CD4-positive, alpha-beta T cell treated with Interleukin-1 beta for 1 hour (primary cell): ENCODE measurements at places on chromosomes 12 and 14.

DNA sequence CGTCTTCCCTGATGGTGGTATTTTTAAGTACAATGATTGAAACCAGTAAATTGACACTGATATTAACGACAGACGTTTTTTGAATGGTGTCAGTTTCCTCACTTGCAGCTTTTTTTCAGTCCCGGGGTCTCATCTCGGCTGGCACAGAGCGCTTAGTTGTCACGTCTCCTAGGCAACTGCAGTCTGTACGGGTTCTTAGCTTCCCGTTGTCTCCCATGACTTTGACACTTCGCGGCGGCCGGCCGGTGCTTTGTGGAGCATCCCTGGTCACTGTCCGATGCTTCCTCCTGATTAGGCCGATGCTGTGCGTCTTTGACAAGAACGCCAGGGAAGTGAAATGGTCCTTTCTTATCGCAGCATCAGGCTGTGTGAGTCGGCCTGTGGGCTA, 67.4 kb downstream of the ADGRD1 start:
- DNase-seq = no peak

DNA sequence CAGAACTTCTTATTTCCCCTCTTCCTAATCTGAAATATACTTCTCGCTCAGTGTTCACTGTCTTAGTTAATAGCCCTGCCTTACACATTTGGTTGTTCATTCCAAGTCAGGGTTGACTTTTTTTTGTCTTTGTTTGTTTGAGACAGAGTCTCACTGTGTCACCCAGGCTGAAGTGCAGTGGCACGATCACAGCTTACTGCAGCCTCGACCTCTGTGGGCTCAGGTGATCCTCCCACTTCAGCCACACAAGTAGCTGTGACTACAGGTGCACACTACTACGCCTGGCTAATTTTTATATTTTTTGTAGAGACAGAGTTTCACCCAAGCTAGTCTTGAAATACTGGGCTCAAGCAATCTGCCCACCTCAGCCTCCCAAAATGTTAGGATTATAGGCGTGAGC, 42.3 kb upstream of the PRPF39 start:
- DNase-seq = no peak

GRCh38 chr12:100156731-100157426, 14.2 kb upstream of the BLTP3B start:
- DNase-seq = no peak

- no peak for DNase-seq
Observed at GRCh38 chr14:64303471-64303917, 9.3 kb upstream of the ESR2 start.

DNA sequence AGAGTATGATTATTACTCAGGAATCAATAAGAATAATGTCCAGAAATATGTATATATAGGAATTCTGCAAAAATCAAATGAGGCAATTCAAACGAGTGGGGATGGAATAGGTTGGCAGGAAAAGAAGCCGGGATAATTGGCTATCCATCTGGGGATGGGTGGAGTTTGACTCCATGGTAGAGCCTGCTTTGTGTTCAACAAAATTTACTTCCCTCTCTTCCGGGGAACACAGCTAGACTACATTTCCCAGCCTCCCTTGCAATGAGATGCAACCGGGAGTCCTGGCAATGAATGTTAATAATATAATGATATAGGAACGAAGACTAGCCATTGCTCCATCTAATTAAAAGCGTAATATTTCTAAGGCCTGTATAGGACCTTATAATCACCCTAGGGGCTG, 146.6 kb downstream of the EFCAB11 start:
- DNase-seq = no peak

GRCh38 chr12:130826151-130826801, 12.8 kb downstream of the STX2 start:
- peak; percentile 72 for DNase-seq

DNA sequence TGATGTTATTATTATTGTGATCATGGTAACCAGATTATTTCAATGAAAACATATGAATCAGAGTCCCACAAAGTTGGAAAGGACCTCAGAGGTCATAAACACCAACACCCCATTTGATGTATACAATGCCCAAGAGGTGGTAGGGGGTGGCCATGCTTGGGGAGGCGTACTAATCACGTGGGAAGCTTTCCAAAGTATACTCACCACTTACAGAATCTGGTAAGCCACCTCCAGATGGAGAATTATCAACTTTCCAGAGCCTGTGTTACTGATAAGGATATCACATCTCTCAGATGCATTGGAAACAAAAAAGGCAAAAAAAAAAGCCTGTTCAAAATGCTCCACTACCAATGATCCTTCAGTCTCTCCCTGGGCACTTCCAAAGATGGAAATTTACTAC, 8.4 kb downstream of the DAD1 start:
- no peak for DNase-seq

DNA sequence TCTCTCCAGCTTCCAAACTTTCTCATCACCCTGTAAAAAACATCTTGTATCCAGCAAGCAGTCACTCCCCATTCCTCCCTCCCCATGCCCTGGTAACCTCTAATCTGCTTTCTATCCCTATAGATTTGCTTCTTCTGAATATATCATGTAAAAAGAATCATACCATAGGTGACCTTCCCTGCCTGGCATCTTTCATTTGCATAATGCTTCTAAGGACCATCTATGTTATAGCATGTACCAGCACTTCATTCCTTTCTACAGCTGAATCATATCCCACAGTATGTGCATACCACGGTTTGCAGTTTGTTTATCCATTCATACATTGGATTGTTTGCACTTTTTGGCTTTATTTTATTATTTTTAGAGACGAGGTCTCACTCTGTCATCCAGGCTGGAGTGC, 22.9 kb upstream of the VPS37B start:
- DNase-seq = no peak

DNA sequence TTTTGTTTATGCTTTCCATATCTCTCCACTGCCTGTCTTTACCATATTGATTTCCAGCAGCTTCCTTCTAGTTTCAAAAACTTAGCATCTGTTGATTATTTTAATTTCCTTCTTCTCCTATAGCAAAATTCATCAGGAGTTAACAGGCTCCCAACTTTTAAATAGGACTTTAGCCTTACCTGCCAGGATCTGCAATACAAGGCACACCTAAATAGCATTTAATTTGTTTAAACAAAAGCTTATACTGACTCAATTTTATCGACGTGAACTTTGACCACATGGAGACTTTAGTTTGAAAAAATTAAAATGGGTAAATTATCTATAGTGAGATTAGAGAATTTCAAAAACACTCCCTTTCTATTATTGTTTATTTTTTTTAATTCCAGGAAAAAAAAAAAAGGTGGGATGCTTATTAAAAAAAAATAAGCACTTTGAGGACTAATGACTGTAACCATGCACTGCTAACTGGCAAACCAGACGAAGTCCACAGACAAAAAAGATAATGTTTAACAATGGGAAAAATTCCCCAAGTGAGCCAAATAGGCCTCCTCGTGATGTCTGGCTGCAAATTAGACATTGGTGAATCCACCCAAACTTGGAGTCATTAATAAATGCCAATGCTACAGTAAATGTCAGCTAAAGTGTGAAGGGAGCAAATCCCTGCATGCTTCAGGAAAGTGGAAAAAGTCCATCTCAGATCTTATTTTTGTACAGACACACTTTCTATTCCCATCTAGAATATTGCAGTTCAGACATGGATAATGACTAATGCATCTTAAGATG, 40.7 kb downstream of the RMST start:
- no peak for DNase-seq

- no peak for DNase-seq
Observed at GRCh38 chr12:128445415-128446127, 178.6 kb downstream of the TMEM132C start.

- DNase-seq = no peak
Observed at GRCh38 chr12:43638806-43639205, 86.8 kb upstream of the ADAMTS20 start.

DNA sequence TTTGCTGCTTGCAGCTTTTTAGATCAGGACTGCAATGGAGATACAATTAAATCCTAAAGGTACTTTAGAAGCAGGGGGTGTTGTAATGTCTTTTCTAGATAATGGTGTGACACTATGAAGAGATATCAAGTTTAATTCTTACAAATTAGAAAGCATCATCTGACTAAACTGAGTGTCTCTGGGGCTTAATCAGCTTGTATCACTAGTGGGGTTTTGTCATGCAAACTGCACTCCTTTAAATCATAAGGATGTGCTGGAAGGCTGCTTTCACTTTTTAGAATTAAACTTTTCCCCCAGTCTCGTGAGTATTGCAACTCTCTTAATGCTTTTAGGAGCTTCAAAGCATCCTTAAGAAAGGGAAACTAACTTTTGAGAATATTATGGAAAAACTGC, 218.6 kb downstream of the ESR2 start:
- no peak for DNase-seq

GRCh38 chr14:59634617-59635016, 58.0 kb upstream of the CCDC175 start:
- DNase-seq = no peak

- no peak for DNase-seq
Observed at GRCh38 chr14:90781876-90782275, 34.4 kb downstream of the TTC7B start.

- peak; percentile 17 for DNase-seq
Observed at GRCh38 chr12:101803978-101804377, 26.8 kb downstream of the GNPTAB start.

DNA sequence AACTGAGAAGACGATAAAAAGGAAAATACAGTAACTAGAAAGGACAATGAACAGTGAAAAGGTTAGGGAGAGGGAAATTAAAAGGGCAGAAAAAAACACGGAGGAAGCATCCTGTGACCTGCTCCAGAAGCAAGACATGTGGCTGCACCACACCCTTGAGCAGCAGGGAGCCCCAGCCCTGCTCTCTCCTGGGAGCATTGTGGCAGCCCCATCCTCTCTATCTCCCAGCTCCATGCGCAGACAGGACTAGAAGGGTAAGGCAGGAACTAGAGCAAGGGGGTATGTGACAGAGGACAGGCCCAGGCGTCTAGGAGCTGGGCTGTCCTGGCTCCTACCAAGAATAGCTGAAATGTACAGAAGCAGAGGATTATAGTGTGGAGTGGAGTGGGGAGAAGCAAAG, 38.6 kb upstream of the SMUG1 start:
- no peak for DNase-seq

GRCh38 chr12:131617596-131618302, 93.1 kb upstream of the SFSWAP start:
- DNase-seq = no peak

GRCh38 chr12:43896496-43896895, 60.6 kb downstream of the TMEM117 start:
- no peak for DNase-seq

GRCh38 chr14:33657476-33657875, 293.4 kb downstream of the EGLN3 start:
- DNase-seq = no peak

DNA sequence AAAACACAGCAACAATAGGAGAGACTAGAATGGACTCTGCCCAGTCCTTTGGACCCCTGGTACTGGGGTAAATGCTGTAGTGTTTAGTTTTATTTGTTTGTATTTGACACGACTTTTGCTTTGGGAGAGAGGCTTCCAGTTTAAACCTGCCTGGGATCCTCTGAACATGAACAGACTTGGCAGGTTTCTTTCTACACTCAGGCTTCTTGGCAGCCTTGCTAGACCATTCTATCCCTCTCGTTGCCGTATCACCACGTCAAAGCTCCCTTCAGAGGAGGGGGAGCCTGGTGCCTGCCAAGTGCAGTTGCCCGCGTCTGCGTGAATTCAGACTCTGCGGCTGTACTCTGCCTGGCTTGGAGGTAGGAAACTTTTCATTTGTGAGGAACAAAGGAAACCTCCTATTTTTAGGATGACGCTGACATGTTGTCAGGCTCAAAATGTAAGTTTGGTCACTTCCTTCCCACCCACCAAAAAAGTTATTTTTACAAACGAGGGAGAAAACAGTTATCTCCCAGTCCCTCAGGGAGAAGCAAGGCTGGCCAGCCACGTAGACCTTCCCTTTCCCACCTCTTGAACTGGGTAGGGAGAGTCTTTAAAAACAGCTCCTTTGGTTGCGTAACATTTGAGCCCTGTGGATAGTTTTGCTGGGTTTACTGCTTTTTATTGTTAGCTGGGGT, 25.9 kb downstream of the CD9 start:
- no peak for DNase-seq

DNA sequence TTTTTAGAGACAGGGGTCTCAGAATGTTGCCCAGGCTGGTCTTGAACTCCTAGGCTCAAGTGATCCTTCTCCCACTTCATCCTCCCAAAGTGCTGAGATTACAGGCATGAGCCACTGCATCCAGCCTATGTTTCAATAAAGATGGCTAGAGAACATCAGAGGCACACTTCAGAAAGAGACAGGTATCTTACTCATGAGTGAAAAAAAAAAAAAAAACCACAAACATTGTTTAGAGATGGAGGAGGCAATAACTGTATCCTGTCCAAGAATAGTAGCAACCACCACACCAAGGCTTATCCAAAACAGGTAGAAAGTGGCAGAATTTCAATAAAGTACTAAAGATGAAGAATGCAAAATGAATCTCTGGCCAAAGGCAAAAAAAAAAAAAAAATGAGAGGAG, 30.3 kb downstream of the EEA1 start:
- DNase-seq = no peak

DNA sequence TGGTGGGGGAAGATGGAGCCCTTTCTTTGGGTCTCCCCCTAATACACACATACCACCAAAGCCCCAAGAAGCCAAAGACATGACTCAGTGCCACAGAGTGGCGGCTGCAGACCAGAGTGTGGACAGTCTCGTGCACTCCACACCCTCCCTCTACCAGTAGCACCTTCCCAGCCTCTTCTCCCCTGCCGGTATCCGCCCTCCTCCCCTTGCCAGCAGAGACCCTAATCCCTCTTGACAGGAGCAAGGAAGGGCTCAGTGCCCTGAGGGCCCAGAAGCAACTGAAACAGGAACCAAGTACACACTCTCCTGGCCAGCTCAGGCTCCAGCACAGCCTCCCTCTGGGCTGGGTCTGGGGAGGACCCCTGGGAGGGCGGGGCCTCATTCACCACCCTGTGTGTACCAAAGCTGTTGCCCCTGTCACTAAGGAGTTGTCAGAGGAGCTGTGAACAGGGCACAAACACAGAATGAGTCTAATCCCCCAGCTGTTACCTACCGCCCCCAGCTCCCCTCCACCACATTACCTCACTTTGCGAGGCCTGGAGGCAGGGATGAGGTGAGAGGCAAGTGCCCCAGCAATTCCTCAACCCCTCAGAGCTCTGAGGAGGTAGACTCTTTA, 8.2 kb downstream of the SPRYD3 start:
- no peak for DNase-seq

DNA sequence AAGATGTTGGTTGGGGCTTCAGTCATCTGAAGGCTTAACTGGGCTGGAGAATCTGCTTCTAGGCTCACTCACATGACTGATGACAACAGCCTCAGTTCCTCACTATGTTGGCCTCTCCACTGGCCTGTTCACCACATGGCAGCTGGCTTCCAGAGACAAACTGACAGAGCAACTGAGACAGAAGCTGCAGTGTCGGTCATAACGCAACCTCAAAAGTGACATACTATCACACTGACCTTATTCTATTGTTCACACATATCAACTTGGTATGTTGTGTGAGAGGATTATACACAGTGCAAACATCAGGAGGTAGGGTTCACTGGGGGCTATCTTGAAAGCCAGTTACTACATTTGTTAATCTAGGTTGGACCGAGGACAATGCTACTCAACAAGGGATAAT, 92.9 kb downstream of the PAWR start:
- no peak for DNase-seq

GRCh38 chr14:80754696-80755095, 186.8 kb downstream of the CEP128 start:
- no peak for DNase-seq
